Motor neuron (in vitro differentiated cells): ENCODE measurements at places on chromosomes 2 and 18. TPM values are rescaled to one million over a fixed set of nuclear protein-coding genes. Genes with fewer than 3 reads are reported as not detected.

The MAP4K4 gene
- 551 and 572 TPM in 2 replicates for total RNA-seq

DNA sequence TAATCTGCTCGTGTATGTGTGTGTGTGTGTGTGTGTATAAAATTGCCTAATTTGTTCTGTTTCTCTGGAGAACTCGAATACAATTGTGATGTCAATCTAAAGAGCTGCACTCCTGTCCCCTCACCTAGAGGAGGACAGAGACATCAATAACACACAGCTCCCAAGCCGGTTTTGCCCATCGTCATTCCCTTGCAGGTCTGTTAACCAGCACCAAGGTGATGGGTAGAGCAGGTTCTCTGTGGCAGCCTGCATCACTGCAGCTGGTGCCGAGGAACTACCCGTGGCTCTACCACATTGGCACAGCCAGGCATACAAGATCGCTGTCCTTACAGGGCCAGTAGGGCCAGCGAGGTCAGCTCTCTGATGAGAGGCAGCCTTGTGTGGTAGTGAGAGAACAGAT, 41.0 kb downstream of the LBH start:
- no peak for ATAC-seq

- no peak for ATAC-seq
Observed at GRCh38 chr18:54181856-54182602, 42.4 kb downstream of the MBD2 start.

DNA sequence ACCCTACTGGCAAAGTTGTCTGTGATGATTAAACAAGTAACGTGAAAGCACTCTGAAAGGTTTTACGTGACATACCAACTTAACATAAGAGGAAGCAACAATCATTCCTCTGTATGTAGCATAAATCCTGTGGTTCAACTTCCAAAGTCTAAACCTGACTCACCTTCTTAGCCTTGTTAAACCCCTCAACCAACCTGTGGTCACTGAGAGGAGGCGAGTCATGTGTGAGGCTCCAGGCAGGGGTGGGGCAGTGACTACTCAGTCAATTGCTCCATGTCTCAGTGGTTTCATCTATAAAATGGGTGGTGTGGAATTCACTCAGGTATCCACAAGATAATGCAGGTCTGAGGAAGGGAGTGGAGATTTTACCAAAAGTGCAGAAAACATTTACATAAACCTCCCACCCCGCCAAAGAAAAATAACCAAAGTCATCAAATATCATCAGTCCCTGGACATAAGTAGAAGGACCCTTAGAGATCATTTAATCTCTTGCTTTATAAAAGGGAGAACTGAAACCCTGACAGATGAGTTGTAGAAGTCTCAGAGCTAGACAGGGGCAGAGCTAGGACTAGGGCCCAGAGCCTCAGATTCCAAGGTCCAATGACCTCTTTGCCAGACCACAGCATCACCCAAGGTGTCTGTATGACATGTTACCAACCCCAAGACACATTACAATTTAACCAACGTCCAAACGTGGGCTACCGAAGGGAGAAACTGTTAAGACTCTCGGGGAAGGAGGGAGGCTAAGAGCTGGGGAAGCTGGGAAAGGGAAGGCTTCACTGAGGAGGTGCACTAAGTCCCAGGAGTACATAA, 3.7 kb upstream of the PCBP1 start:
- no peak for ATAC-seq
